ENCODE measurements at places on chromosomes 7 and 10. TPM values are rescaled to one million over a fixed set of nuclear protein-coding genes. Genes with fewer than 3 reads are reported as not detected.

DNA sequence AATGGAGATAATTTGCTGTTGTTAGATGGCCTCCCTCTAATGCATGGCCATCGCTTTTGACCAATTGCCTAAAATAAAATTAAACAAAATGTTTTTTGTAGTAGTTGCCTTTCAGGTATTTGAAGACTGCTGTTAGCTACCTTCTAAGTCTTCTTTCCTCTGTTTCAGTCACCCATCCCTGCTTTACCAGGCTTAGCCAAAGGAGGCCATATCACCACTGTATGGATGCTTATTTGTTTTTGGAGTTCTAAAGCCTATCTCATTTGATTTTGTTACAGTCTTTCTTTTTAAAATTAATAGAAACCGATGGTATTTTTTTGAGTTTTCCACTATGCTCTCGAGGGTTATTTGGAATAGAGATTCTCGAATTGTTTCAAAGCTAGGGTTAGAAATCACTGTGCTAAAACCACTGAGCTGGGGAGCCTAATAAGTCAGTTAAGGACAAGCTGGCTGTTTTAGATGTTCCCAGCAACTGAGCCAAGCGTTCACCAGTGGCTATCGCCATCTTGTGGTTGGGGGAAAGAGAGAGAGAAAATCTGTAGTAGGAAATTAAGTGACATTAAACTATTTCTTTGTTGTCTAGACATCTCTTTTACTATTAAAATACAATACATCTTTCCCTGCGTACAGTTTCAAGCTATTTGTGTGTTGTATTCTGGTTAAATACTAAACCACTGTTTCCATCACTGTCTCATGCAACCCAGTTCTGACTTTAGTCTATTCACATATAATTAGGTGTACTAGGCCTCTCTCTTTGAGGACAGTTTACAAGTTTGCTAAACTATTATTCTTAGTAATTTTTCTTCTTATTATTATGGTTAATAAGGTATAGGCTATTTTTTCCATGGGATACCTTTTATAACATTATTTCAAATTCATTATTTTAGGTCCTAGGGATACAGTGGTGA is 52.2 kb downstream of the GPR158 start:
- DNase-seq: no peak

- no peak for DNase-seq
Measured at GRCh38 chr10:64486149-64486548, 964.9 kb downstream of the REEP3 start.

- no peak for DNase-seq
Measured at GRCh38 chr10:100528921-100529474, 673 bp downstream of the NDUFB8 start.

DNA sequence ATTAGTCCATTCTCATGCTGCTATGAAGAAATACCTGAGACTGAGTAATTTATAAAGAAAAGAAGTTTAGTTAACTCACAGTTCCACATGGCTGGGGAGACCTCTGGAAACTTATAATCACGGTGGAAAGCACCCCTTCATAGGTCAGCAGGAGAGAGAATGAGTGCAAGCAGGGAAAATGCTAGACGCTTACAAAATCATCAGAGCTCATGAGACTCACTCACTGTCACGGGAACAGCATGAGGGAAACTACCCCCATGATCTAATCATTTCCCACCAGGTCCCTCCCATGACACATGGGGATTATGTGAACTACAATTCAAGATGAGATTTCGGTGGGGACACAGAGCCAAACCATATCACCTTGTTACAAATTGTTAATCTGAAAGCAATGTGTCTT is 15.8 kb downstream of the TAS2R39 start:
- DNase-seq: no peak

GRCh38 chr7:121456785-121457359 is 60.8 kb upstream of the FAM3C start:
- DNase-seq: no peak

KCP gene
- total RNA-seq: 1.8 TPM

DNA sequence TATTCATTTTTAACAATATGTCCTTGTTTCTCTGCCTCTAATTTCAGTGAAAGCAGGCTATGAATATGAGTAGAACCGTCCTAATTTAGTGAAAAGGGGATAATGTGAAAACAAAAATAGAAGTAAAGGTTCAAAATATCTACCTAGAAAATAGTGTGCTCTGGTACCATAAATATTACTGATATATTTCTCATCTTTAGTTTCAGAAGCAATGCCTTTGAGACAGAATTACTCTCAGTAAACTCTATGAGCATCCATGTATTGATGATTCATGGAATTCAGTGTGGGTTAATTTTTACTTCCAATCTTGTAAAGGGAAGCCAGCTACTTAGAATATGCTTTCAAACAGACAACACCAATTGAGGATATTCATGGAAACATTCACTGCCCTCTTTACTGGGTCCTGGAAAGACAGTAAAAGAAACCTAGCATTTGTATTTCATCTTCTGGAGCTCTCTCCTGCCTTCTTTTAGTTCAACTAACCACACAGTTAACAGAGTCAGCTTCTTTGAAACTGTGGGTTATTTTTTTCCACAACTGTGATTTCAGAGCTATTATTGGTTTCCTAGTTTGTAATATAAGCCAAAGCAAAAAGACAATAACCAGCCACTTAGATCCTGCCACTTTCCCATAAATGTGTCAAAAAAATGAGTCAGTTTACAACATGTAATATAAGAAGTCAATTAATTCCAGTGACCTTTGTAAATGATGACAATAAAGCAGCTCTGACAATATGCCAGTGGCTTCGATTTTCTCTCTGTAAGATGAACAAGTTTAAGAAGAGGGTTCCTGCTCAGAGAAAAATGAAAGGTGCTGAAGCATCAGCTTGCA is 1.7 kb downstream of the LRRN3 start:
- DNase-seq: no peak

GRCh38 chr7:140062528-140063299 is at the start of gene PARP12:
Gene PARP12 (minus strand): TSS chr7:140062951. CDS start chr7:140062847, 104 bp downstream.
- DNase-seq: peak; percentile 94

SCIN gene
- 9.8 TPM for total RNA-seq

DNA sequence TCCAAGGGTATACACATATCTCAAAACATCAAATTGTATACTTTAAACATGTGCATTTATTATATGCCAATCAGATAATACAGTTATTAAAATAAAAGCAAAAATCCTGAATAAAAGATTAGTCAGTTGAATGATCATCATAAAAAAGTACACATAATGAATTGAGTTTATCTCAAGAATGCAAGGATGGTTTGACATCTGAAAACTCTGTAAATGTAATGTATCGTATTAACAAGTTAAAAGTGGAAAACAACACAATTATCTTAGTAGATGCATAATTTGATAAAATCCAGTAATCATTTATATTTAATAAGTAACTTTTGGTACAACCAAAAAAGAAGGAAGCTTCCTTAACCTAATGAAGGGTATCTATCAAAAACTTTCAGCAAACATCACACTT is 86.6 kb downstream of the COL28A1 start:
- no peak for DNase-seq

DNA sequence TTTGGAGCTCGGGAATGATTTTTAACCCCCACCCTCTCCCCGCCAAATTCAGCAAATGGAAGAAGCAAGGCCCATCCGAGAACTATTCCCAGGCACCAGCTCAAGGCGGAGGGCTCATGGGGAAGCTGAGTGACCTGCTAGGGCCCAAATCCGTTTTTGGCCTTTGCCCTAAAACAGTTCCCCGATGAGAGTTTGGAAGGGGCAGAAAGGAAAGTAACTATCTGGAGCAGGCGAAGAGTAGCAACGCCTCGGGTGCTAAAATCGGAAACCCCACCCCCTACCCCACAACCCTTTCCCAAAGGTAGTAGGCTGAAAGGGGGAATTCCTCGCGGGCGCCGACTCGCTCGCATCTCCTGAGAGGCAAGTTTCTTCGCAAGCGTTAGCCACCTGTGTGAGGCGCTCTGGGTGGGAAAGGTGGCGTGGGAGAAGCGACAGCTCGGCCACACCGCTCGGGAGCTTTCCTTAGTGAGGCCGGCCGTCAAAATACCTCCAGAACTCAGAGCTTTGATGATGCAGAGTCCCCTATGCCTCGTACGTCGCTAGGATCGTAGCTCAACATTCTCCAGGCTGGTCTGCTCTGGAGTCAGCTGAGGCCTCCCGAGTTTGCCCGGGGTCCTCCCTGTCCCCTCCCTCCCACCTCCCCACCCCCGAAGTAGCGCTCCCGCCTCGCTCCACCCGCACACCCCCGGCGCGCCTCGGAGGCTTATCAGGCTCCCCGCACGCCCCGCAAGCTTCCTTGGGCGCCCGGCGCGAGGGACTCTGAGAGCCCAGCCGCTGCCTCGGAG is 642 bp upstream of the PRKG1 start:
- DNase-seq: peak; percentile 67

NEBL gene
- total RNA-seq: 37.2 TPM

DNA sequence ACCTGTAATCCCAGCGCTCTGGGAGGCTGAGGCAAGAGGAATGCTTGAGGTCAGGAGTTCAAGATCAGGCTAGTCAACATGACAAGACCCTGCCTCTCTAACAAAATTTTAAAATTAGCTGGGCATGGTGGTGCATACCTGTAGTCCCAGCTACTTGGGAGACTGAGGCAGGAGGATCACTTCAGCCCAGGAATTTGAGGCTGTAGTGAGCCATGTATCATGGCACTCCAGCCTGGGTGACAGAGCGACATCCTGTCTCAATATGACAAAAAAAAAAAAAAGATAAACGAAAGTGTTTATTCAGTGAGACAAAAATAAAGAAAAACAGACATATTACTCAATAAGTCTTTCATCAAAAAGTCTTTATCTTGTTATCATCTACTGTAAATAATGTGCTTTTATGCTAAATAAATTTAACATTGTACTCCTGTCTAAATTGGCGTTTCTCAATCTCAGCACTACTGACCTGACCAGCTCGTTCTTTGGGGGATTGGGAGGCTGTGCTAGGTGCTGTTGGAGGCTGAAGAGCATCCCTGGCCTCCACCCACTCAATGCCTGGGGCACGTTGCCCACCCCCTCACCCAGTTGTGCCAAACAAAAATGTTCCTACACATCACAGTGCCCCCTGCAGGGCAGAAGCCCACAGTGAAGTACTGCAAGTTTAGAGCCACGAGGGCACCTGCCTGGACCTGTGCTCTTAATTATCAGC is 57.7 kb downstream of the NCAPG2 start:
- DNase-seq: no peak

FAM171A1 gene
- total RNA-seq: 32.6 TPM

- DNase-seq: no peak
Measured at GRCh38 chr10:93126483-93127052, 52.9 kb downstream of the CYP26A1 start.

DNA sequence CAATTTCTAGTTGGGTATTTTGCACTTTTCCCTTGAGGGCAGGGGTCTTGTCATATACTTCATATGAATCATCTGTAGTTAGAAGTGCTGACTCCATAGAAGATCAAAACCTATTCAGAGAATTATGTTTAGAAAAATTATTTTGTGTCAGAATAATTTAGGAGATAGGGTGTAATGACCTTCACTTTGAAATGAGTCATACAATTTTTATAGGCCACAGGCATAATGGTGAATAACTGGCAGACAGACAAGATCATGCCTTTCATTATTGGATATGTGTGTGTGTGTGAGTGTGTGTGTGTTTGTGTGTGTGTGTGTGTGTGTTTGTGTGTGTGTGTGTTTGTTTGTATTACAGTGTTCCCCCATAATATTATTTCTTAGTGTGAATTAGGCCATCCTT is 523.0 kb downstream of the ANKRD7 start:
- DNase-seq: no peak

- no peak for DNase-seq
Measured at GRCh38 chr10:11158080-11158479, 140.4 kb downstream of the CELF2 start.

DNA sequence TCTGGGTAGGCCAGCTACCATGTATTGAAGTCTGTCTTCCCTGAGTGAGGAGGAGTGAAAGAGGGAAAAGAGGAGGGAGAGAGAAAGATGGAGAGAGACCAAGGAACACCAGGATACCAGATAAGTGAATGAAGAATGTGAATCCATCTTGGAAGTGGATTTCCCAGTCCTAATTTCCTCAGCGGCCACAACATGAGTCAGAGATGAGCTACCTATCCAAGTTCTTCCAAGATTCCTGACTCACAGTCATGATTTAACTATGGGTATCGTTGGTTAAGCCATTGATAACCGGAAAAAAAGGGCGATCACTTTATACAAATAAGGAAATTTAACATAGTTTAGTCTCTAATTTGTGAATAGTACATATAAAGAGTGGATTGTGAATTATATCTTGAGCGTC is 561.8 kb downstream of the ATRNL1 start:
- DNase-seq: no peak

- no peak for DNase-seq
Measured at GRCh38 chr7:22983257-22983855, 30.6 kb downstream of the HYCC1 start.

GPR26 gene
- not detected for total RNA-seq

Measured in sciatic nerve (tissue), 2 donors.